ENCODE measurements at places on chromosomes 4 and X. TPM values are rescaled to one million over a fixed set of nuclear protein-coding genes. Genes with fewer than 3 reads are reported as not detected.

DNA sequence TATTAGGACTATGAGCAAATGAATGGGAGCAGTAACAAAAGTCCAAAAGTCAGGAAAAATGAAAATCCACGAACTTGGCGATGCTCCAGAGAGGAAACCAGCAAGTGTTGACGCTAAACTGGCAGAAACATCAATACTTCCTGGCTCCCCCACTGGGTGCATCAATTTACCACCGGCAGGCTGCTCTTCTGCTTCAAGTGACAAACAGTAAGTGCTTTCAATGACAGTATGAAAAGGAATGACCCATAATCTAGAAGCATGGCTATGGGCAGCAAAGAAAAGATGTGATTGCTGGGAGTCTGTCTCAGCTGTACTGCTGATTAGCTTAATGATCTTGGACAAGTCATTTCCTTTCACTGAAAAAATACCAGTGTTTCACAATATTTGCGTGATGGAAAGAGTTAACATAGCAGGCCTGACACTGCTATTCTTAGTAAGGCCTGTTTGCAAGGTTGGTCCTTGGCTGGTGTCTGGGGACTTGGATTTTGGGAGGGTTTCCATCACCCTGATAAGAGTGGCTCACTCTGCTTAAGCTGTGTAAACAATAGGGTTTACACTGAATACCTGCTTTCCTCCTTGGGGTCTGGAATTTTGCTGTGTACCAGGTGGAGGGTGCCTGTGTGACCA lies 8.7 kb downstream of the ATP11C start:
- no peak for DNase-seq
- H3K27ac ChIP-seq, result no peak overlapping the region
- H3K4me3 ChIP-seq, result no peak overlapping the region
- no peaks in the 10 kb centered on the region for H3K27me3 ChIP-seq
- H3K4me1 ChIP-seq, result peaks cover 7% of the 10 kb centered on the region

DNA sequence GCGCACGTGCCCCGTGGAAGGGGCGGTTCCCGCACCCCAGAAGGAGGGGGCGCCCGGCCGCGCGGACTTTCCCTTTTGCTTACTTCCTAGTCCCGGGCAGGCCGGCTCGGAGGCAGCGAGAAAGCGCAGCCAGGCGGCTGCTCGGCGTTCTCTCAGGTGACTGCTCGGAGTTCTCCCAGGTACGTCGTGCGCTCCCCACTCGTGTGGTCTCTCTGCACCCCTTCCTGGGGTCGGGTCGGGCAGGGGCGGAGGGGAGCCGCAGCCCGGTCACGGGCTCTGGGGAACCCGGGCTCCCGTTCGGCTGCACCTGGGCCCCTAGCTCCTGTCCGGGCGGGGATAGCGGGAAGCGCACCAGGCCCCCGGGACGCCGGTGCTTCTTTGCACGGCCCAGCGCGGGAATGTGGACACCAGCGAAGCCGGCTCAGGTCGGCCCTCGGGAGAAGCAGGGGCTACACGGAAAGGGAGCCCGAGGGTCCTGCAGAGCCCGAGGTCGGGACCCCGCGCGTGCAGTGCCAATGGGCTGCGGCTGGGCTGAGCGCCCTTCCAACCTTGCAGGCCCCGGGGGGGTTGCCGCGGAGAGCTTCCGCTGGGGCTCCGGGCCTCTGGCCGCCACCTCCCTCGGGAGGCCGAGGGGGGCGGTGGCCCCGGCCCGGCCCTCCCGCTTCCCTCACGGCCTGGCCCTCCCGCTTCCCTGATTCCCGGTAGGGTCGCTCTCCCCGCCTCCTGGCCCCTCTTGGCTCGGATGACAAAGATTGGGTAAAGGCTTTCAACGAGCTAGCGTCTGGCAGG lies at the start of gene TLR2:
TSS of gene TLR2 (plus strand) at position 99 of the 789 bp plus-strand sequence. CDS start 18,628 bp downstream, outside the sequence.
- no peak within 1 kb of the TSS for H3K27ac ChIP-seq
- H3K4me3 ChIP-seq, result no peak within 1 kb of the TSS
- DNase-seq, result peak; percentile 56

- no peaks in the 10 kb centered on the region for H3K4me1 ChIP-seq
- no peaks in the 10 kb centered on the region for H3K36me3 ChIP-seq
- H3K27ac ChIP-seq, result no peak overlapping the region
- DNase-seq, result no peak
- H3K27me3 ChIP-seq, result peaks cover 3% of the 10 kb centered on the region
These were observed 13.6 kb downstream of the HMX1 start for GRCh38 chr4:8857766-8858700.

GRCh38 chr4:53281438-53281837 lies 84.4 kb downstream of the SCFD2 start:
- DNase-seq, result no peak
- H3K27me3 ChIP-seq, result no peaks in the 10 kb centered on the region
- no peaks in the 10 kb centered on the region for H3K36me3 ChIP-seq
- no peak overlapping the region for H3K4me3 ChIP-seq
- H3K4me1 ChIP-seq, result no peaks in the 10 kb centered on the region
- no peak overlapping the region for H3K27ac ChIP-seq

DNA sequence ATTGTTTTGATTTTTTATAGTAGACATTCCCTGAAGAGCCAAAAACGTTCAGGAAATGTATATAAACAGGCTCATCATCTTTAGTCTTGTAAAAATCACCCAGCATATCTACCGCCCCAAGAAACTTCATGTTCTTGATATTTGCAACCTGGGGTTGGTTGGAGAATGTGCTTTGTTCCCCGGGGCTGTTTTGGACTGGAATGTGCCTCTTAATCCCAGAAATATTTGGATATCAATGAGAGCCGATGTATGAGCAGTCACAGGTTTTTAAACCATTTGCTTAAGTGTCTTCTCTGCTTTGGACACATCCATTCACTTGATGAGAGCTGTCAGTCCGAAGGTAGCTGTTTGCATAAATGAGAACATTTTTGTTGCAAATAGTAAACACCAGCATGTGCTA lies 449.7 kb downstream of the PCDH7 start:
- no peak overlapping the region for H3K4me3 ChIP-seq
- H3K27me3 ChIP-seq, result no peaks in the 10 kb centered on the region
- no peaks in the 10 kb centered on the region for H3K36me3 ChIP-seq
- DNase-seq, result no peak
- no peak overlapping the region for H3K27ac ChIP-seq

DNA sequence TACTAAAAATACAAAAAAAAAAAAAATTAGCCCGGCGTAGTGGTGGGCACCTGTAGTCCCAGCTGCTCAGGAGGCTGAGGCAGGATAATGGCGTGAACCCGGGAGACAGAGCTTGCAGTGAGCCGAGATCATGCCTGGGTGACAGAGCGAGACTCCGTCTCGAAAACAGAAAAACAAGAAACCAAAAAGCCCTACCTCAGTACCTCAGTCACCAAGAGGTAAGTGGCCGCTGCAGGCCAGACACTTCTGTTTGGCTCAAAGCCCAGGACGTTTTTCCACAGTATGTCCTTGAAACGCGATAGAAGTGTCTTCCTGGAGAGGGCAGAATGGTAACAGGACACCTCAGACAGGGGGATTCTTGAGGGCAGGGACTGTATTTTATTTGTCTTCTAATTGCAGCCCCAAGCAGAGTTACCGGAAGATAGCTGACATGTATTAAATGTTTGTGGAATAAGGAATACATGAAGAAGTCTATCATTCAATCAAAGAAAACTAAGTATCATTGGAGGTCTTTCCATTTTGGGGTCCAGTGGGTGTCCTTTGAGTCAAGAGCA lies 63.6 kb downstream of the CLNK start:
- H3K4me3 ChIP-seq, result no peak overlapping the region
- H3K27ac ChIP-seq, result no peak overlapping the region
- H3K27me3 ChIP-seq, result no peaks in the 10 kb centered on the region

DNA sequence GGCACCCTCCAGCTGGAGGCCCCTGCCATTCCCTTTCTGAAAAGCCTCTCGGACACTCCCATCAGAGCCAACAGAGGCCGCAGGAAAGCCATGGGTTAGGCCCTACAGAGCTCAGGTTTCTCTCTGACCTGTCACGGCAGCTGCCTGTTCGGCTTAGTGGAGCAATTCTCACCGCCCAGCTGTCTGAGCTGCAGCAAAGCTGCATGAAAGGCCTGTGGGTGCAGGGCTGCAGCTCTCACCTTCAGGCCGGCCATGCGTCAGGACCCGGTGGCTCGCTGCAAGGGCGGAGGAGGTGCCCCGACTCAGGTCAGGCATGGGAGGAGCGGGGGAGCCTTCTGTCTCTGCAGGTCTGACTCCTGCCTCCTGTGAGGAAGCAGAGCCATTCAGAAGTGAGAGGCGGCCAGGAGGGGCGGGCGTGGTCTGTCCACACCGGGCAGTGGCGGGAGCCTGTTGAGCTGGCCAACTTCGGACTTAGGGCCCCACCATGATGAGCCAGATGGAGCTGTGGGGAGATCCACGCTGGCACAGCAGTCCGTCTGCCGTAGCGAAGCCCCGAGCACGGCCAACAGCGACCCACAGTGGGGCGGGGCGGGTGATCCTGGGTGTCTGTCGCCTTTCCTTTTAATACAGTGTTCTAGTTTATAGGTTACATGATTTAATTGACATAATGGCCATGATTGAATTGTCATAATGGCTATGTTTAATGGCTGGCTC lies 23.4 kb downstream of the PDE6B start:
- DNase-seq, result no peak
- no peaks in the 10 kb centered on the region for H3K36me3 ChIP-seq
- H3K27ac ChIP-seq, result no peak overlapping the region
- no peaks in the 10 kb centered on the region for H3K27me3 ChIP-seq

- H3K27me3 ChIP-seq, result no peaks in the 10 kb centered on the region
- no peak overlapping the region for H3K4me3 ChIP-seq
- no peak for DNase-seq
- H3K27ac ChIP-seq, result no peak overlapping the region
These were observed 313.9 kb upstream of the SPANXN4 start for GRCh38 chrX:142711796-142712290.

GRCh38 chr4:56627985-56628384 lies 53.1 kb downstream of the HOPX start:
- no peaks in the 10 kb centered on the region for H3K36me3 ChIP-seq
- no peak for DNase-seq
- no peaks in the 10 kb centered on the region for H3K4me1 ChIP-seq
- H3K4me3 ChIP-seq, result no peak overlapping the region
- no peak overlapping the region for H3K27ac ChIP-seq
- no peaks in the 10 kb centered on the region for H3K27me3 ChIP-seq

GRCh38 chrX:2502668-2503519 lies 2.1 kb upstream of the DHRSX start:
- peaks cover 26% of the 10 kb centered on the region for H3K4me1 ChIP-seq
- H3K27ac ChIP-seq, result no peak overlapping the region
- DNase-seq, result no peak

DNA sequence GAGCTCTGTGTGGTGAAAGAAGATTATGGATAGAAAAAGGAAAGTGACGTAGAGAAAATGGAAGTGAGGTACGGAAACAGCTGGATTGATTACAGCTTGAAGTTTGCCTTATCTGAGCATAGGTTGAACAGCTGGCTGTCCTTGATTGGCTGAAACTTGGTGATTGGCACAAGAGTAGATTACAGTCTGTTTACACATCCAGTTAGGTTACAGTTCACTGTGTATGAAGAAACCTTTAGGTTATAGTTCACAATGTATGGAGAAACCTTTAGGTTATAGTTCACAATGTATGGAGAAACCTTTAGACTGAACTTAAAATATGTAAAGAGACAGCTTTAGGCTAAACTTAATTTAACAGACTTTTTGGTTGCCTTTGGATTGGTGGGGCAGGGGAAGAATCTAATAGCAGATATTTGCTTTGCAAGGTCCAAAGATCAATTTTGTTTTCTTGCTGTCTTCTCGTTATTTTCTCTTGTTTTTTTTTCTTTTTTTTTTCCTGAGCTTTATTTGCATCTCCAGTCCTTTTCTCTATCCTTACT lies 15.6 kb upstream of the ART3 start:
- H3K4me3 ChIP-seq, result no peak overlapping the region
- H3K36me3 ChIP-seq, result no peaks in the 10 kb centered on the region
- no peaks in the 10 kb centered on the region for H3K4me1 ChIP-seq
- no peak overlapping the region for H3K27ac ChIP-seq

DNA sequence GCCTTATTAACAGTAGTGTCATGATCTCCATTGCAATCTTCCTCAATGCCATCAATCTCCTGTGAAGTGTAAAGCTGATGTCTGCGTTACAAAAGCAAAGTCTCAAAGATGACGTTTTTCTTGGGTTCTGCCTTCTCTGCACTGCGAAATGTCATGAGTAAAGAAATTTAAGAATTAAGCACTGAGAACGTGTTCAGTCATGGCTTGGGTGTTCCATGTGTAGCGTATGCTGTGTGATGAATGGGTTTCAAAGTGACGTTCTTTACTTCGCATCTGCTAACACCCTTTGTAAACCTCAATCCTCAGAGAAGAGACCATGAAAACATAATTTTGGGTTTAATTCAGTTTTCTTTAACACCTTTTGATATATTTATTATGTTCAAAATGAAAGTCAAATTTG lies 999 bp downstream of the NAP1L5 start:
- no peak overlapping the region for H3K27ac ChIP-seq
- H3K27me3 ChIP-seq, result no peaks in the 10 kb centered on the region
- DNase-seq, result no peak
- H3K36me3 ChIP-seq, result peaks cover 4% of the 10 kb centered on the region

DNA sequence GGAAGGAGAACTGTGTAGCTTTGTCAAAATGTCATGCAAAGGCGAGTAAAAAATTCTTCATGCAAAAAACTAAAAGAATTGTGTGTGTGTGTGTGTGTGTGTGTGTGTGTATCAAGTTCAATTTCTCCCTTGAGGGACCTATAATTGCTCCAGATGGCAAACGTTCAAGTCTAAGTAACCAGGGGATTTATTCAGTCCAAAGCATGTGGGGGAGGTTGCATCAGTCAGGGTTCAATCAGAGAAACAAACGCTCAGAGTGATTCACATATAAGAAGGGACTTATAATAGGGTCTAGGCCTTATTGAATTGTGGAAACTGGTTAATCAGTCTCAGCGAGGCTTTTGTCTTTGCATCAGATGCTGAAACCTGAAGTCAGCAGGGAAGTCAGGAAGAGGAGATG lies 5.0 kb downstream of the DCAF8L1 start:
- no peaks in the 10 kb centered on the region for H3K36me3 ChIP-seq
- DNase-seq, result no peak
- no peak overlapping the region for H3K4me3 ChIP-seq

GRCh38 chrX:9867226-9867625 lies 81.0 kb downstream of the SHROOM2 start:
- H3K27ac ChIP-seq, result no peak overlapping the region
- no peak for DNase-seq
- H3K36me3 ChIP-seq, result no peaks in the 10 kb centered on the region
- H3K27me3 ChIP-seq, result no peaks in the 10 kb centered on the region

DNA sequence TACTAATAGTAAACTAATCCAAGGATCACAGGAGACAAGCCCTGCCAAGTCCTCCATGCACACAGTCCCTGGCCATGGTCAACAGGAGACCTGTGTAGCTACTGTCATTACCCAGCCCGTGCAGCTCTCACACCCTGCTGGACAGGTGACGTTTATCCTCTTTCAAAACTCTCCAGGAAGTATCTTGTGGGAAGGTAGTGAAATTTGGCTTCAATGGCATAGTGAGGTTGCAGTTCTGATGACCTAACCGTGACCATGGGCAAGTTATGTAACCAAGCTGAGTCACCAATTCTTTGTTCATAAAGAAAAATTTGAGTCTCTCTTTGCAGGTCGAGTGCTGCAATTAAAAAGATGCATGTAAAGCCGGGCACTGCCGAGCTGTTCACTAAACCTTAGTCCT lies 11.3 kb upstream of the SLC2A9 start:
- DNase-seq, result no peak
- no peaks in the 10 kb centered on the region for H3K27me3 ChIP-seq
- no peaks in the 10 kb centered on the region for H3K4me1 ChIP-seq
- H3K27ac ChIP-seq, result no peak overlapping the region

GRCh38 chrX:118978451-118978850 lies 4.0 kb downstream of the LONRF3 start:
- H3K27me3 ChIP-seq, result no peaks in the 10 kb centered on the region
- no peaks in the 10 kb centered on the region for H3K36me3 ChIP-seq
- H3K27ac ChIP-seq, result no peak overlapping the region
- H3K4me3 ChIP-seq, result no peak overlapping the region
- no peak for DNase-seq
- H3K4me1 ChIP-seq, result peaks cover 19% of the 10 kb centered on the region

SSX2 gene
- not detected for polyA plus RNA-seq

NKX3-2 gene
- not detected for polyA plus RNA-seq

PPP2R2C gene
- polyA plus RNA-seq, result not detected

RPS3A gene
- polyA plus RNA-seq, result 4,165 TPM

S100P gene
- polyA plus RNA-seq, result 3.9 TPM

Data from CD4-positive, alpha-beta memory T cell (primary cell).